M059J (cell line): ENCODE measurements at places on chromosomes 2 and 18.

GRCh38 chr2:5689750-5690149 lies 2.4 kb upstream of the SOX11 start:
- no peak for DNase-seq

DNA sequence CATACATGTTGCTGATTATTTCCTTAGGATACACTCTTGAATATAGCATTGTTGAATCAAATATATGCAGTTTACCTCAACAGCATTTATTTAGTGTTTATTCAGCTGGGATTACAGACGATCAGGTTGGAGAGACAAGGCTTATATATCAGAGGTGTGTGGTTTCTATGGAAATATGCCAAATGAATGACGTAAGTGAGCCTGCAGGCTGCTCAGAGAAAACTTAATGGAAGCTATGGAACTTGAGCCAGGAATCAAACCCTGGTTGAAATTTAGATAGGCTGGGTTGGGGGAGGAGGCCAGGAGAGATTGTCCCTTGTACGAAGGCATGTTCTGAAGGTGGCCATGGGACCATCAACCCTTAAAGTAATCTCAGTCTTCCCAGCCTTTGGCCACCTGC lies 79.5 kb downstream of the INPP4A start:
- peak; percentile 34 for DNase-seq

- no peak for DNase-seq
Observed at GRCh38 chr2:241795021-241795999, 13.7 kb upstream of the NEU4 start.

DNA sequence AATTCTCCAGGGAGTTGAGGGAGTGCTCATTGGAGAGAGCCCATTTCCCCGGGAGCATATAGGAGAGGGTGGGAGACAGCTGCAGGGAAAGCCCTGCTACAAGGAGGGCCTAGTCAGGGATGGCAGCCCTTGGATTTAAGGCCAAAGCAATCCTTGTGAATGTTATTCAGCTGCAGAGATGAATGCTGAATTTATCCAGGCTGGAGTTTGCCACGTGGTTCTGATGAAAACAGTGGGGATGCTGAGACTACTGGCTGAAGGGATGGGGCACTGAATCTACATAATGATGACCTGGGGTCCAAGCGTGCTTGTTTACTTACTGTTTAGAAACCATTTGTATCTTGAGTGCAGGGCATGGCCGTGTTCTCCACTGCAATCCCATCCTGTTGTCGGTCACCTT lies 35.6 kb upstream of the RNF149 start:
- no peak for DNase-seq

GRCh38 chr2:38146907-38147307 lies 71.0 kb upstream of the CYP1B1 start:
- peak; percentile 98 for DNase-seq

GRCh38 chr2:201911372-201911771 lies 105.0 kb downstream of the CDK15 start:
- DNase-seq = no peak

- no peak for DNase-seq
Observed at GRCh38 chr2:33535421-33535820, 59.0 kb downstream of the RASGRP3 start.

DNA sequence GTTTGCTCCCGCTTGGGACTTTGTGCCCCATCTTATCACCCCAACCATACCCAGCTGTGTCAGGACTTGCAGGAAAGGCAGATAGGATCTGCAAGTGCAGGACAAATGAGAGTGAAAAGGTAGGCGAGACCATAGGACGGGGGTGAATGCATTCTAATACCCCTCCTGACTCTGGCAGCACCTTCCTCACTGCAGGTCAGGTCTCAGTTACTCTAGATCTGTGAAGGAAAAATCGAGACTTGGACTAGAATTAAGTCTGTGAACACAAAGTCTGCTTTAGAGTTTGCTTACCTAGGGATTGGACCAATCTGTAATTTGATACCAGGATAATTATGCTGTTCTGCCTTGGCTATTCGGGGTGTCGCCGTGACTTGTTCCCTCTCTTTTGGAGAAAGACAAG lies 19.7 kb downstream of the NT5DC4 start:
- no peak for DNase-seq

- no peak for DNase-seq
Observed at GRCh38 chr2:233473386-233473791, 93.2 kb downstream of the USP40 start.

- DNase-seq = no peak
Observed at GRCh38 chr18:36663312-36663711, 165.5 kb downstream of the TPGS2 start.

DNA sequence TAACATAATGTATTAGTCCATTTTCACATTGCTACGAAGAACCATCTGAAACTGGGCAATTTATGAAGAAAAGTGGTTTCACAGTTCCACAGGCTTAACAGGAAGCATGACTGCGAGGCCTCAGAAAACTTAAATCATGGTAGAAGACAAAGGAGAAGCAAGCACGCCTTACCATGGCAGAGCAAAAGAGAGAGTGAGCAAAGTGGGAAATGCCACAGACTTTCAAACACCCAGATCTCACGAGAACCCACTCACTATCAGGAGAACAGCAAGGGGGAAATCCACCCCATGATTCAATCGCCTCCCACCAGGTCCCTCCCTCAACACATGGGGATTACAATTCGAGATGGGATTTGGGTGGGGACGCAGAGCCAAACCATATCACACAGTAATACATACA lies 22.5 kb downstream of the PIGN start:
- no peak for DNase-seq

DNA sequence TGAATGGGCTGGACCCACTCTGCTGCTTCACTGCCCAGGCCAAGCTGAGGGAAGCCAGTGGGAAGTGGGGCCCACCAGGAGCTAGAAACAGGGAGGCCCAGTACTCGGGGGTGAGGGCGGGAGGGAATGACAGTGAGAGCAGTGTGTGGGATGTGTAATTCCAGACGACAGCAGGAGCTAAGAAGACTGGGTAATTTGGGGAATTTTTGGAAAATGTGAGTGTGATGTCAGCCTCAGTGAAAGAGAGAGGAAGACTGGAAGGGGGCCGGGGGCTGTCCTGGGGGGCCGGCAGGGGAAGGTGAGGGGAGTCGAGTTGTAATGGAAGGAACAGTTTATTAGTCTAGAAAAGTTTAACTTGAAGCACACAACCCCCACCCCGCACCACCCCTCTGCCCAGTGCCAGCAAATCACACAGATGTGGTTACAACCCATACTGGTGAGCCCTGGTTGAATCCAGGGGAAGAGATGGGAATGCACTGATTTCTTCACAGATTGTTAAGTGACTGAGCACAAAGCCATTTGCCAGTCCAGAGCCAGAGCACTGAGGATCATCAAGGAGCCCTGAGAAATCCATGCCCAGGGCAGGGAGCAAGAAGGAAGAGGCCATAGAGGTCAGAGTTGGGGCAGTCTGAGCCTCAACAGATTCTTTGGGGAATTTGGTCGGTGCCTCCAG lies 76.7 kb upstream of the PKDCC start:
- no peak for DNase-seq

GRCh38 chr2:9735335-9735734 lies 104.5 kb upstream of the YWHAQ start:
- peak; percentile 29 for DNase-seq

DNA sequence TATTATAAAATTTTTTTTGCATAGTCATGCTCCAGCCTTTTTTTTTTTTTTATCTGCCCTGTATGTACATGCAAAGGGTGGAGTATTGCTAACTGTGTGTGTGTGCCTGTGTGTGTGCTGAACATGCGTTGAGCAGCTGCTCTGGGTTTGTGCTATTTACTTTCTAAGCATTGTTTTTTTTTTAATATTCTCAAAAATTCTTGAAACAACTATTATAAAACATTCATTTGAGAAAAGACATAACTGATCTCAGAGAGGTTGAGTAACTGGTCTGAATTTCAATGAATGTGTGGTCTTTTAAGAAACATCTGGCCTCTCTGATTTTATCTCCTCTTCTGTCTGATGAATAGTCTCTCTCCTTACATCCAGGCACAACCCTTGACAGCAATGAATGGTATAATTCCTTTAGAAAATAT lies 366.0 kb upstream of the SLC14A2 start:
- DNase-seq = no peak

DNA sequence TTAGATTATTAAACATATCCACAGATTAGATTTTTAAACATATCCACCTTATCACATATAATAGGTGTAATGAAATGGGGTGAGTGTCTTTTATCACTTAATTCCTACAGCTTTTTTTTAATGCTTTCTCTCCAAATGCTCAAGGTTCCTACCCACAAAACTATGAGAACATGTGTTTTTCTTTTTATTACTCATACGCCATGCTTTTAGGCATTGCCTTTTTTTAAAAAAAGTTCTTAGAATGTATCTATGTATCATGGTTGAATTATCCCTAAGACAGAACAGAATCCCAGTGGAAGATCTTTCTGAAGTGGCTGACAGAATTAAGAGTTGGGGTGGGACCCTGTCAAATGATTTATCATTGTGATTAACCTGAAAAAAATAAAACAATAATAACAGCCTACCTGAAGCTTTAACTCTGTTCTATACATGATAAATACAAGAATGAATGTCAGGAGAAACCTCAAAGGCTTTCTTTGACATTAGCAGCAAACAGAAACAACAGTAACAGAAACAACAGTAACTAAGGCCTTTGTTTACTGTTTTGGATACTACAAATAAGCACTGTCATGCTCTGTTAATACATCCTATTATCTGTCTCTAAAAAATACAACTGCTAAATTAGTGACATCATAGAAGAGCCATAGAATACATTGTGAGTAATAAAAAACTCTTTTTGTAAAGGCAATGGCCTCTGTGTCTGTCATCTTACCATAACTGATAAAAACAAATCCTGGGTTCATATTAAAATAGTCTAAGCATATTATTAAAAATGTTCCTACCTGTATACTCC lies 4.1 kb upstream of the ZNF397 start:
- DNase-seq = no peak

GRCh38 chr18:37270038-37270665 lies 295.4 kb downstream of the CELF4 start:
- peak; percentile 38 for DNase-seq

- no peak for DNase-seq
Observed at GRCh38 chr18:79466591-79466990, 70.9 kb downstream of the NFATC1 start.

- DNase-seq = no peak
Observed at GRCh38 chr2:173101687-173102086, 26.0 kb downstream of the MAP3K20 start.

DNA sequence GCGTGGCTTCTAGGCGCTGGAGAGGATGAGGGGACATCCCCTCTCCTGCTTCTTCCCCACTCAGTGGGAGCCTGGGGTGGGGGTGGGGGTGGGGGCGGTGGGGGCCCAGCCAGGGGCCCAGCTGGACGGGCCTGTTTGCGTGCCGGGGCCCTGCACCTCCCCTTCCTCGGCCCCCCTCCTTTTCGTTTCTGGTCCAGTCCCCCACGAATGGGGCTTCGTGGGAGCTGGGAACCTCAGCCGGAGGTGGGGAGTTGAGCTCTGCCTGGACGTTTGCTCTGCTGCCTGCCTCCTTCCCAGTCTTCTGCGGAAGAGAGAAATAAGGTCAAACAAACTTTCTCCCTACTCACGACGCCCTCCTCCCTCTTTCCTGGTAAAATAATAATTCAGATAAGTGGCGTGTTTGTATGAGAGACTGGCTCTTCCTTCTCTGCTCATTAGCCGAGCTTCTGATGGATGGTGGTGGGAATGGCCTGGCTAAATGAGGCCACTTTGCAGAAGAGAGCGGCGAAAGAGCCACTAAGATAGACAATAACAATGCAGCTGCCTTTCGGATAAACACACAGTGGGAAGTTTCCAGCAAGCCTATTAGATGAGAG lies 782 bp downstream of the MTA3 start:
- peak; percentile 31 for DNase-seq

GRCh38 chr2:71347517-71347916 lies 15.9 kb downstream of the ZNF638 start:
- peak; percentile 23 for DNase-seq

DNA sequence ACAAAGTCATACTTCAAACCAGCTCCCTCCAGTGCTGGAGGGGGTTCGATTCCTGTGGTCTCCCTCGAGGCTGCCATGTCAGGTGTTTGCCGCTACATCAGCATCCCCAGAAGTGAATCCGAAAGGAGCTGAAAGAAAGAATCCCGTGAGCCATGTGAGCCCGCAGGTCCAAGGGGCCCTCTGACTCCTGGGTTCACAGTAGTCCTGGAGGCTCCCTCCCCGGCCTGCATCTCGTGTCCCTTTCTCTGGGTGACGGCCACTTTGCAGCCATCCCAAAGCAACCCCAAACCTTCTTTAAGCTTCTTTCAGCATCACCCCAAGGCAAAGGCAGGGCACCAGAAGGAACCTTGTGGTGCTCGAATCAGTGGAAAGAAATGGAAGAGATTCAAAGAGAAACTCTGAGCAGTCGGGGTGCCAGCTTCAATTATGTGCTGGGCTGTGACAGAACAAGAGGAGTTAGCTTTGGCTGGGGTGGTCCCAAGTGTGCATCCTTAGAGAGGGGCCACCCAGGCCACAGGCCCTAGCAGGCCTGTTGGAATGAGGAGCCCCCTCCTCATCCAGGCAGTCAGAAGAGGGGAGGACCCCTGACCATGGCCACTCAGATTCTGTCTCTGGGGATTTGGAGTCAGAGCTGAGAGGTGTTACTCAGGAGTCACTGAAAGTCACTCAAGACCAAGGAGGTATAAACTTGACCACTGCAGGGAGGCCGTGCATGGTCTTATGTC lies 59.7 kb downstream of the CIB4 start:
- no peak for DNase-seq

GRCh38 chr2:122074201-122074600 lies 318.8 kb downstream of the TSN start:
- DNase-seq = no peak

GRCh38 chr18:34604591-34604990 lies 105.5 kb upstream of the DTNA start:
- no peak for DNase-seq

- peak; percentile 55 for DNase-seq
Observed at GRCh38 chr2:65358678-65359400, 73.6 kb downstream of the SPRED2 start.

- DNase-seq = no peak
Observed at GRCh38 chr18:8977701-8978100, 124.8 kb upstream of the NDUFV2 start.

DNA sequence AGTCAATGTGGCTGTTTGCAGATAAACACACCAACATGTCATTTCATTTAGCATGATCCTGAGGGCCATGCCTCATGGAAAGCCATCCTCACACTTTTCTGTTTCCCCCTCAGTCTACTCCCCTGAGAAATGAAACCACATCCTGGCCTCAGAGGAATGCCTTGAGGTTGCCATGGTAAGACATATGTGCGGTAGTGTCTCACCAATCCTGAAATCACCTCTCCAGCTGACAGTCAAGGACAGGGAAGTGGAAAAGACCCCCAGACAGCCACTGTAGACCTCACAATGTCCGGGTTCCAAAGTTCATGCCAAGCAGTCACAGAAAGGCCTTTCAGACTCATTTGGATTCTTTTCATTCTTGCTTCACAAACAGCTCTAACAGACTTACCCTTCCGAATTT lies 175.2 kb upstream of the PKDCC start:
- DNase-seq = peak; percentile 48
